Kidney glomerular epithelial cell (primary cell): ENCODE measurements at places on chromosomes 2 and 18.

DNA sequence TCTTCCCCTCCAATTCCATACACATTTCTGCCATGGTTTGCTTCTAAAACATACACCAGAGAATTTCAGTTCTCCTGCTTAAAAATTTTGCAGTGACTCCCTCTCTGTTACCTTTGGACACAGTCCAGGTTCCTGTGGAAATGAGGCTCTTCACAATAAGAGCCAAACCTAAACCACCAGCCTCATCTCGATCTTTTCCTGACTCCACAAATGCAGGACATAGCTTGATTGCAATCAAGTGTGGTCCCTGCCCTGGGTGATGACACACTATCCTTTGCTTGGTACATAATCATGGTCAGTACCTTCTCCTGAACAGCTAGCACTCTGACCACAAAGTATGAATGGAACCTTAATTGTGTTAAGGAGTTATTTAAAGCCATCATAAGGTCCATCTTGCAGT, 134.9 kb upstream of the CHAC2 start:
- DNase-seq = peak; percentile 24

GRCh38 chr18:54359233-54359632, 1.5 kb downstream of the C18orf54 start:
- DNase-seq = no peak

GRCh38 chr2:32697156-32697555, 69.3 kb downstream of the TTC27 start:
- no peak for DNase-seq

DNA sequence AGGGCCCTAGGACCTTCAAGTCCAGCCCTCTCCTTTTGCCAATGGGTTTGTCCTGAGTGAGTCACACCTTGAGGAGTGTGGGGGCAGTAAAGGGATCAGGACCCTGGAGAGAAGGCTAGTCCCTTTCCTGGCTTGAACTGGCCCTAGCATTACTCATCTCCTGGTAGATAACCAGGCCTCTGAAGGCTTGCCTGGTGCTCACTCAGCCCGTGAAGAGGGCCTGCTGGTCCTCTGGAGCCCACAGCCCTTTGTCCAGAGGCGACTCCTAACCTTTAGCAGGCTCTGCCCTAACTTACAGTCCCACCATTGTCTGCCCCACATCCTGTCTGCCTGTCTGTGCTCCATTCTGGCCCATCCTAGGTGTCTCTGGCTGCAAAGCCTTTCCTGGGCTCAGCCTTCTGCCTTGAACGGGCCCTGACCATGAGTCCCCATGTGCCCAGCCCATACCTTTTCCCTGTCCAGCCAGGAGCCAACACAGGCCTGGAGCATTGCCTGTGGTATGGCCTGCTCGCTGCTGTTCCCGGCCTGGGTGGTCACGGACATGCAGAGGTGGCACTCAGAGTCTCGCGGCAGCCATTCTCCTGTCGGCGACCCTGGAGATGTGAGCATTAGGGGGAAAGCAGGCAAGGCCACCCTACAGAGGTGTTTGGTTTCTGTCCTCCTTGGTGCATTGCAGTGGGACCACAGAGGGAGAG, 5.0 kb downstream of the SFTPB start:
- DNase-seq = peak; percentile 83

DNA sequence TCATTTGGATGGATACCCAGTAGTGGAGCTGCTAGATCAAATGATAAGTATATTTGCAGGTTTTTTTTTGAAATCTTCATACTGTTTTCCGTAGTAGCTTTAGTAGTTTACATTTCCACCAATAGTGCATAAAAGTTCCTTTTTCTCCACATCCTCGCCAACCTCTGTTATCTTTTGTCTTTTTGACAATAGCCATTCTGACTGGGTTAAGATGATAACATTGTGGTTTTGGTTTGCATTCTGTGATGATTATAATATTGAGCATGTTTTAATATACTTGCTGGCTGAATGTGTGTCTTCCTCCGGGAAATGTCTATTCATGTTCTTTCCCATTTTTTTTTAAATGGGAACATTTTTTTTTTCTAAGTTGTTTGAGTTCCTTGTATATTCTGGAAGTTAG, 260.0 kb downstream of the GULP1 start:
- DNase-seq = no peak

GRCh38 chr2:70946832-70947442, 11.2 kb downstream of the ATP6V1B1 start:
- DNase-seq = peak; percentile 24

- DNase-seq = peak; percentile 82
These were observed 97.3 kb upstream of the FZD5 start for GRCh38 chr2:207867056-207867455.

GRCh38 chr2:160308915-160309314, 108.8 kb upstream of the ITGB6 start:
- DNase-seq = peak; percentile 74

DNA sequence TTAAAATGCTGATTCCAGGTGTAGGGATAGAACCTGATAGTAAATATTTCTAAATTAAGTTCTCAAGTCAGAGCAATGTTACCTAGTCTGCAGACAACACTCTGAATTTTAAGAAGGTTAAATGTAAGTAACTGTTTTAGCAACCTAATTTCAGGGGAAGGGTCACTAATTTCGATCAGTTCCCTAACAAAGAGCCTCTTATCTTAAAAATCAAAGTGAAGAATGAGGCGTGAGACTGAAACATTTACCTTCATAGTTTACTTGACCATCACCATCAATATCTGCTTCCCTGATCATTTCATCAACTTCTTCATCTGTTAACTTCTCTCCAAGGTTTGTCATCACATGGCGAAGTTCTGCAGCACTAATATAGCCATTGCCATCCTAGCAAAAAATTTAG, 6.4 kb upstream of the STPG4 start:
- DNase-seq = no peak

DNA sequence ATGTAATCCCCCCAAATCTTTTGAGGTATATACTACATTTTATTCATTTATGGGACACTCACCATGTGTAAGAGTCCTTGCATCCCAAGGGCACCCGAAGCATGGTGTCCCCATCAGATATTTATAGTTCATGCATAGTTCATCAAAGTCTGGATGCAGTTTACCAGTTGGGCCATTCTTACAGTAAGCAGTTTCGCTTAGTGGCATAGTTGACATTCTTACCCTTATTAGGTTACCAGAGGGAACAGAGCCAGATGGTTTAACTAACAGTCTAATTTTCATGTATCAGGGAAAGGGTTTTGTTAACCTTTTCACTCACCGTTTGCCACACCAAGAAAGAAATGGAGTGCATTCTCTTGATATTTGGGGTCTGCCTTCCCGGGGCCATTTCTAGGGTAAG, 7.1 kb downstream of the ZNF407 start:
- DNase-seq = no peak

GRCh38 chr2:98487806-98488189, 43.1 kb downstream of the INPP4A start:
- DNase-seq = no peak

GRCh38 chr2:196987649-196988364, 61.3 kb upstream of the PGAP1 start:
- DNase-seq = peak; percentile 97
